Cerebellum (tissue), 4 donors: ENCODE measurements at places on chromosomes 7 and 10. TPM values are rescaled to one million over a fixed set of nuclear protein-coding genes. Genes with fewer than 3 reads are reported as not detected.

The SEMA3D gene
- total RNA-seq: 39.2 TPM

The AUTS2 gene
- 298 TPM for total RNA-seq

The GPR15LG gene
- total RNA-seq: 0.36 TPM

The CPA2 gene
- total RNA-seq: not detected

The CPN1 gene
- not detected for total RNA-seq

The AGAP5 gene
- 9.6 TPM for total RNA-seq

The TEX47 gene
- total RNA-seq: not detected

The UBE2D1 gene
- total RNA-seq: 53.5 TPM

The PIK3CG gene
- 1.9 TPM for total RNA-seq

The PPP1R17 gene
- 4.4 TPM for total RNA-seq

The ACTL6B gene
- 58.7 TPM for total RNA-seq

The CYP2C18 gene
- not detected for total RNA-seq

GRCh38 chr10:90958781-90959180, 37.9 kb upstream of the ANKRD1 start:
- DNase-seq: no peak

GRCh38 chr7:44912775-44913347, 27.5 kb upstream of the PURB start:
- peak; percentile 64 for DNase-seq

DNA sequence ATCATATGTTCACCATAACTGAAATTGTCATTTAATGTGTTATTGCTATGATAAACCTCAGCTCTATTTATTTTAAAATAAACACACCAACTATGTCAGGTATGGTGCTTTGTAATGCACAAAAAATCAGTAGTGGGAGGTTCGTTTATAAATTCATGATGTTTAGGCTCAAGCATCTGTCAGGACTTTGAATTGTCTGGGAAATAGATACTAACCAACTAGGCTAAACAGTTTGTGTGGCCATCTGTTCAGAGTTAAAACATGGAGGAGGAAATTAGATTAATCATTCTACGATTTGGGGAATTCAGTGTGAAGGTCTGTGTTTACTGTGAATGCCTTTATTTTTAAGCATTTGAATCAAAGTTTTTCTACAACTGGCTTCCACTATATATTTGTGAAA, 212.6 kb upstream of the FZD8 start:
- DNase-seq: no peak

DNA sequence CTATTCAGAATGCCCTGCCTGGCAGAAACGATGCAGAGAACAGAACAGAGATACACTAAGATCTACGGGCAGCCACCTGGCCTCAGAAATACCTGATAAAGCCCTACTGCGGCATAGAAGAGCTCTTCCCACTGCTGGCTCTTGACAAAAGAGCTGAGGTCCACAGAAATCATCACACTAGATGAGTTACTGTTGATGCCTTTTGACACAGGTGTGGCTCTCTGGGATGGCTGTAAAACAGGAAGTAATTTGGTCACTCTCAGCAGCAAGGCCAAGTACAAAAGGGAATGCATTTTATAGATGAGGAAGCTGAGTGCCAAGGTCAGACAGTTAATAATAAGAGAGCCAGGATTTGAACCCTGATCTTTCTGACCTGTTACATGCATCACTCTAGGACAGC, 35.0 kb upstream of the ACSL5 start:
- DNase-seq: no peak

- peak; percentile 71 for DNase-seq
Observed at GRCh38 chr7:45574669-45575500, 717 bp downstream of the ADCY1 start.

GRCh38 chr7:1679966-1680730, 10.1 kb downstream of the ELFN1 start:
- DNase-seq: no peak

- DNase-seq: no peak
Observed at GRCh38 chr7:1314908-1315450, 82.3 kb downstream of the UNCX start.

DNA sequence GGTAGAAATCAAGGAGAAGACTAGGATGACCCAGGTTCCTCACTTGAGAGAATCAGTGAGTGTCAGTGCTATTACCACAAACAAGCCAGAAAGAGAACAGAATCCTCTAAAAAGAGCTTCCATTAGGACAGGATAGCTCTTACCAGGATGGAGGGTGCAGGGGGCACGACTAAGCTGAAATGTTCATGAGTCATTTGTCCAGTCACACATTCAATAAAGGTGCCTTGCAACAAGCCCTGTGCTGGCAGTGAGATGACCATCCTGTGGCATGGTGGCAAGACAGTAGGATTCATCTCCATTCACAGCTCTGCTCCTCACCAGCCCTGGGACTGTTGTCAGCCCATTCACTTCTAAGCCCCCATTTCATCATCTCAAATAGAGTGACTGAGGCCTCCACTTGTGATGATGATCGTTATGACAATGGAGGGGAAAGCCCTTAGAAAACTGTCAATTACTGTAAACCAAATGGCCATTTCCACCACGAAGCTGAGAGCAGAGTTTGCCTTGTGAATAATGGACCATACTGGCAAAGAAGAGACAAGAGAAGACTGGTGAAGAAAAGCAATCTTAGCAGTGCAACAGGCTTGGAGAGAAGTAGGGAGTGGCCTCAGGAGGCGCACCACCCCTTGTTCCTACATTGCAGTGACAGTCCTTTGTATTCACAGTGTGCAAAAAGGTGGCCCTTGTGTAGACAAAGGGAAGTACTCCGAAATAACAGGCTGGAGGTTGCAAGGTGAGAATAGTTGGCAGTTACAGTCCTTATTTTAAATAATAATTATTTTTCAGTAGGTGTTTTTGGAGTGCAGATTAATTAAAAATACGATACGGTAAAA, 9.0 kb upstream of the WIPF3 start:
- DNase-seq: no peak

GRCh38 chr7:158422887-158423560, 164.6 kb downstream of the PTPRN2 start:
- no peak for DNase-seq

DNA sequence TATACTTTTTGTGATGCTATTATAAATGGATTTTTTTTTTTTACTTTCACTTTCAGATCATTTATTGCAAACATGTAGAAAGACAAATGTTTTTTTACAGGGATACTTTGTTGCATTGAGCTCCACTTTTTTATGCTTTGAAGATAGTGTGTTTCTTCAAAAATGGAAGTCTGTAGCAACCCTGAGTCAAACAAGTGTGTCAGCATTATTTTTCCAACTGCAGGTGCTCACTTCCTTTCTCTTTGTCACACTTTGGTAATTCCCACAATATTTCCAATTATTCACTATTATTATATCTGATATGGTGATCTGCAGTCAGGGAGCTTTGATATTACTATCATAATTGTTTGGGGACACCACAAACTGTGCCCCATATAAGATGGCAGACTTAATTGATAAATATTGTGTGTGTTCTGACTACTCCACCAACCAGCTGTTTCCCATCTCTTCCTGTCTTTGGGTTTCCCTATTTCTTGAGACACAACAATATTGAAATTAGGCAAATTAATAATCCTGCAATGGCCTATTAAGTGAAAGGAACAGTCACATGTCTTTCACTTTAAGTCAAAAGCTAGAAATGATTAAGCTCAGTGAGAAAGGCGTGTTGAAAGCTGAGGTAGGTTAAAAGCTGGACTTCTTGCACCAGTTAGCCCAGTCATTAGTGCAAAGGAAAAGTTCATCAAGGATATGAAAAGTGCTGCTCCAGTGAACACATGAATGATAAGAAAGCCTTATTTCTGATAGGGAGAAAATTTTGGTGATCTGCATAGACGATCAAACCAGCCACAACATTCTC, 231.3 kb upstream of the SH2B2 start:
- DNase-seq: no peak

DNA sequence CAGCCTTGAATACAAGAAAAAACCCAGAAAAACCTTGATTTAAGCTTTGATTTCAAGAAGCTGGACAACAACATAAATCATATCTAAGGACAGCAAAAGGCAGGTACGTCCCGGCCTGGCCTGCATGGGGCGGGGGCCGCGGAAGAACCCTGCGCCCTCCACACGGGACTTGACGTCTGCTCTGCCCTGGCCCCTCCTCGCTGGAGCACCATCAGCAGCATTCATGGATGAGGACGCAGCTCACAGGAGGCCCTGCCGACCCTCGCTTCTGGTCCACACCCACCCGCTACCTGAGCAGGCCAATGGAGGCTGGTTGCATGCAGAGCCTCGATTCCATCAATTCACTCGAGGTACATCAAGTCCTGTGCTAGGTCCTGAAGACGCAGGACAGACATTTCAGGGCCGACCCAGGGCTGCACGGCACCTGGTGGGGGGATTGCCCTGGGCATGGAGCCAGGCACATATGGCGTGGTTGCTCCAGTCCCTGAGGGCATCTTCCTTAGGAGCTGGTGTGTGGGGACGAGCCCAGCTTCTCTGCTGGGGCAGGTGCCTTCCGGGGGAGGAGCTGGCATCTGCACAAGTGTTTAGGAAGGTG, 63.1 kb upstream of the NKX6-2 start:
- no peak for DNase-seq

- no peak for DNase-seq
Observed at GRCh38 chr7:38506756-38507155, 124.4 kb downstream of the AMPH start.

DNA sequence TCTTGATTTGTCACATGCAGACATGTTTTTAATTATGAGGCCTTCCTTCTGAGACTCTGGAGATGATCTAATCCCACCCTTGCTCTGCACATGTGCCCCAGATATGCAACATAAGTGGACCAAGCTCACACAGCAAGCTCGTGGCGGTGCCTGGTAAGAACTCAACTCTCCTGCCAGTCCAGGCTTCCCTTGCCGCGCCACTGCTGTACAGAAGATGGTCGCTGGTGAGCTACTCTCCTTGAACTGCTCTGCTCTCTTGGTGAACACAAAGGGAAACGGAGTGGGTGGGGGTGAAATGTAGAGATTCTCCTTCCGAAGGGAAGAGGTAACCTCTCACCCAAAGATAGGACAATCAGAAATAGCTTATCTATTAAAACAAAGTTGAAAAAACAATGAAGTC, 25.7 kb downstream of the MYOF start:
- no peak for DNase-seq

DNA sequence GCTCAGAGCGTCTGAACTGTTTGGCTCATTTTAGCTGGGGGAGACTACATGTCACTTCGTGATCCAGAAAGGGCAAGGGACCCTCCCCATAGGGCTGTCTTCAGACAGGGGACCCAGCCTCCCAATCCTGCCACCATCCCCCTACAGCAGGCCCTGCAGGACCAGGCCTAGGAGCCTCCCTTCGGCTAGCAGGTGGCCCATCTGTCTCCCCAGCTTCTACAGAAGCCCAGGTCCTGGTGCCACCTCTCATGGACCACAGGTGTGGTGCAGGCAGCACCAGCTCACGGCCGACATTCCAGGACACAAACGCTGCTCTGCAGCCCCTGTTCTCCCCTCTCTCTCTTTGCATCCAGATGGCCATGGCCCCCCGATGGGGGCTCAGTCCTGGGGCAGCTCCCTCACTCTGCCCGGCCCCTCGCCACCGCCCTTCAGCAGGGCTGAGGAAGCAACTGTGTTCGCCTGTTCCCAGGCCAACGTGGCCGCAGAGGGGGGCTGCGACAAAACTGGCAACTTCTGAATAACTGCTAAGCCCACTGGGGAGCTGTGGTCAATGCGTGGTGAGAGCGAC, 10.3 kb downstream of the TECPR1 start:
- no peak for DNase-seq

GRCh38 chr10:78894089-78894840, 174.5 kb upstream of the ZMIZ1 start:
- DNase-seq: no peak

DNA sequence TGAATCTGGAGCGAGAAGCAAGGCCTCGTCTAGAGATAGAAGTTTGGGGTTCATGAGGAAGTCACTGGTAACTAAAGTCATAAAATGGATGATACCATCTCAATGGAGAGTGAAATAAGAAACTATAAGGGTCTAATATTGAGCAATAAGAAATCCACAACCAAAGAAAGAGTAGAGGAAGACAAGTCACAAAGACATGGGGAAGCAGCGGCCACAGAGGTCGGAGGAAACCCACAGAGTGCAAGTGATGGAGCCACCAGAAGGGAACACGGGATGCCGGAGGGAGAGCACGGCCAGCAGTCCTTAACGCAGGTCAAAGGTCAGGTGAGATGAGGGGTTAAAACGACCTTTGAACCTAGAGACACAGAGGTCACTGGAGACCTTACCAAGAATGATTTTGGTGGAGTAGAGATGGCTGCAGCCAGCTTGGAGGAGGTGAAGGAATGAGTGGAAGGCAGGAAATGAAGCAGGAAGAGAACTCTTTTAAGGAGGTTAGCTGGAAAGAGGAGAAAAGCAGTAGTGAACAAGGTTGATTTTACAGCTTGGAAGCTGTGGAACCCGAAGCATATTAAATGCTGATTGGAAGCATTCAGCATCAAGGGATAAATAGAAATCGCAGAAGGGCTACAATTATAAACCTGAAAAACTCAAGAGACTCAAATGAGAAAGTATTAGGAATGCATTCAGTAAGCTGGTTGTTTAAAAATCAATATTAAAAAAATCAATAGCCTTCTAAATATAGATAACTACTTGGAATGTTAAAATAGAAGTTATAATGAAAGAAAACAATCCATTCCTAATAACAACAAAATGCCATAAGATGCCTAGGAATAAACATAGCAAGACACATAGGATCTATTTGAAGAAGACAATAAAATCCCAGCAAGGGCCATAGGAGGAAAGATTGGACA, 93.7 kb downstream of the SVOPL start:
- DNase-seq: no peak

- DNase-seq: no peak
Observed at GRCh38 chr7:36278620-36279172, 111.0 kb upstream of the ANLN start.

DNA sequence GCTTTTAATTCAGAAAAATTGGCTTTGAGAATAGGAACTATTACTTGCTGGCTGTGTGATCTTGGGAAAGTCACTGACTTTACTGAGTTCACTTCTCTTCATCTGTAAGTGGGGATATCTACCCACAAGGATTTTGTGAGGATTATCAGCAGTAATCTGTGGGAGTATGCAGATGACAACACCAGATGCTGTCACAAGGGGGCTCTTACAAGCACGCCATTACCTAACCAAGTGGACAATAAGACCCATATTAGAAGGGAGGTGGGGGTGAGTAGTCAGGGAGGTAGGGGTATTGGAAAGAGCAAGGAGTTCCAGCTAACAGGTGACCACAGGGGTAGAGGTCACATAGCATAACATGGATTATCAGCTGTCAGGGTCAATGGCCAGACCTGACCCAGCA, 569.4 kb downstream of the SUGCT start:
- DNase-seq: no peak

- no peak for DNase-seq
Observed at GRCh38 chr10:124219655-124220054, 126.3 kb upstream of the CHST15 start.

GRCh38 chr10:64873088-64873487, 1351.9 kb downstream of the REEP3 start:
- DNase-seq: no peak

- no peak for DNase-seq
Observed at GRCh38 chr10:34408381-34408780, 406.7 kb downstream of the PARD3 start.
